Stimulated activated naive CD8-positive, alpha-beta T cell treated with anti-CD3 and anti-CD28 coated beads, Interleukin-15, Interleukin-2, amounts not matched to agents 100 U/mL and 50 U/mL, for 24 hours (primary cell): ENCODE measurements at places on chromosomes 13 and 19.

DNA sequence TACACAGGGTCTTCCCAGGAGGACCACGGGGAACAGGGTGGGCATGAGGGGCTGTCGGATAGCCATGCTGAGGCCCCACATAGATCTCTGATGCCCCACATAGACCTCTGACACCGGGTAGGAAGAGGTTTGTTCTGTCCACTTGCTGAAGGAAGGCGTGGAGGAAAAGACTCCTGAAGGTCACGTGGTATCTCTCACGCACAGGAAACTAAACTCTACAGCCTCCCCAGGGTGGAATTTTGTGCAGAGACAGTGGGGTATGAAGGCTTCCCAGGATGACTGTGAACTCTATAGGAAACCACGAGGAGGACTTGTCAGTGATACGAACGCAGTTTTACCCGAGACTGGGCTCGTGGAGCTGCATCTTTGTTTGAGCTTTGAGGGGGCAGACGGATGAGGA, 2.8 kb downstream of the EVI5L start:
- DNase-seq: no peak

- DNase-seq: no peak
Measured at GRCh38 chr13:73984201-73984600, 150.0 kb downstream of the KLF12 start.

- no peak for DNase-seq
Measured at GRCh38 chr13:93244918-93245280, 18.3 kb downstream of the GPC6 start.

GRCh38 chr13:71602344-71602743, 264.7 kb downstream of the DACH1 start:
- DNase-seq: no peak

- no peak for DNase-seq
Measured at GRCh38 chr19:13355356-13355755, 150.9 kb downstream of the CACNA1A start.

DNA sequence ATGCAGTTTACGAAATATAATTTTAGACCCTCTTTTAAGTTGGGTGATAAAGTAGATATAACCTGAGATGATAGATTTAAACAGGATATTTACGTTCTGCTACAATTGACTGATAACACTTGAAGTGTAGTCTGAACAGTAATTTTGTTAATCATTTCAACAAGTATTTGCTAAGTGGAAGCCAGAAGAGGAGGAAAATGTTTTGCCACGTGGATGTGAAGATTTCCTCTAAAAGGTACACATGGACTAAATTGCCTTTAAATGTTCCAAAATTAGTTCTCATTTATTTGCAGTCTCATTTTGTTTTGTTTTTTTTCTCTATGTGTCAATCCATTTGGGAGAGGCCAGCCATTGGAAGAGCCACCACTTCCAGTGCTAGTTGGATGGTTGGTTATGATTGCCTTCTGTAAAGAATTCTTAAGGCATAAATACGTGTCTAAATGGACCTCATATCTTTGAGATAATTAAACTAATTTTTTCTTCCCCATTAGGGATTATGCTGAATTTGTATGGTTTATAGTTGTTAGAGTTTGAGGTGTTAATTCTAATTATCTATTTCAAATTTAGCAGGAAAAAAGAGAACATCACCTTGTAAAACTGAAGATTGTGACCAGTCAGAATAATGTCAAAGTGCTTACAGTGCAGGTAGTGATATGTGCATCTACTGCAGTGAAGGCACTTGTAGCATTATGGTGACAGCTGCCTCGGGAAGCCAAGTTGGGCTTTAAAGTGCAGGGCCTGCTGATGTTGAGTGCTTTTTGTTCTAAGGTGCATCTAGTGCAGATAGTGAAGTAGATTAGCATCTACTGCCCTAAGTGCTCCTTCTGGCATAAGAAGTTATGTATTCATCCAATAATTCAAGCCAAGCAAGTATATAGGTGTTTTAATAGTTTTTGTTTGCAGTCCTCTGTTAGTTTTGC, 2.8 kb downstream of the MIR17HG start:
- no peak for DNase-seq

- DNase-seq: no peak
Measured at GRCh38 chr19:47842941-47843340, 16.1 kb upstream of the TPRX2 start.

- DNase-seq: no peak
Measured at GRCh38 chr13:79528356-79528755, 47.4 kb downstream of the NDFIP2 start.

GRCh38 chr19:42068756-42069571, 1.0 kb downstream of the GRIK5 start:
- no peak for DNase-seq

- no peak for DNase-seq
Measured at GRCh38 chr13:26599860-26600259, 42.4 kb downstream of the WASF3 start.

GRCh38 chr13:29502391-29503008, 93.0 kb downstream of the SLC7A1 start:
- no peak for DNase-seq
